IMR-90 (cell line): ENCODE measurements at places on chromosomes 2 and 18.
A peak's percentile ranks its signal among the peaks of the same experiment; 100 is the strongest.

- no peak for DNase-seq
- H3K4me1 ChIP-seq = peaks cover 17% of the 10 kb centered on the region
- H3K27me3 ChIP-seq = no peaks in the 10 kb centered on the region
- H3K36me3 ChIP-seq = peaks cover 12% of the 10 kb centered on the region
- no peak overlapping the region for H3K27ac ChIP-seq
- H3K4me3 ChIP-seq = no peak overlapping the region
Measured at GRCh38 chr2:64637000-64637635, 16.6 kb downstream of the SERTAD2 start.

DNA sequence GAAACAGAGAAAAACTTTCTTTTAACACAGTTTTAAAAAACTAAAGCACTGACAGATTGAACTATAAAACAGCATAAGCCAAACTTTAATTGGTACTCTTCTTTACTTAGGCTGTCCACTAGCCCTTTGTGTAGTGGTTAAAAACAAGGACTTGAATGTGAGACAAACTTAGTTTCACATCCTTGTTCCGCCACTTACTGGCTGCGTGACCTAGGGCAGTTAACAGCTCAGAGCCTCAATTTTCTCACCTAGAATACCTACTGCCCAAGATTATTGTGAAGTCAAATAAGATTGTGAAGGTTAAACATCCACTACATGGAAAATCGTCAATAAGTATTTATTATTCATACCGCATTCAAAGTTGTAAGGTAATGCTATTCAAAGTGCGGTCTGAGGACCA, 2.0 kb downstream of the WDR35 start:
- H3K36me3 ChIP-seq = peaks cover 3% of the 10 kb centered on the region; the same call in 1 of the 2 replicates
- no peak for DNase-seq
- H3K27me3 ChIP-seq = no peaks in the 10 kb centered on the region

- no peaks in the 10 kb centered on the region for H3K27me3 ChIP-seq
- 0 out of 2 replicates have a peak, but pooled peaks cover 2% of the 10 kb centered on the region for H3K36me3 ChIP-seq
Measured at GRCh38 chr2:199302851-199303250, 154.9 kb downstream of the SATB2 start.

GRCh38 chr2:217434180-217434975, 568.4 kb downstream of the TNS1 start:
- peak; percentile 99 for DNase-seq
- no peak overlapping the region for H3K4me3 ChIP-seq
- H3K36me3 ChIP-seq = no peaks in the 10 kb centered on the region
- H3K27ac ChIP-seq = peak overlapping the region; percentile 85

DNA sequence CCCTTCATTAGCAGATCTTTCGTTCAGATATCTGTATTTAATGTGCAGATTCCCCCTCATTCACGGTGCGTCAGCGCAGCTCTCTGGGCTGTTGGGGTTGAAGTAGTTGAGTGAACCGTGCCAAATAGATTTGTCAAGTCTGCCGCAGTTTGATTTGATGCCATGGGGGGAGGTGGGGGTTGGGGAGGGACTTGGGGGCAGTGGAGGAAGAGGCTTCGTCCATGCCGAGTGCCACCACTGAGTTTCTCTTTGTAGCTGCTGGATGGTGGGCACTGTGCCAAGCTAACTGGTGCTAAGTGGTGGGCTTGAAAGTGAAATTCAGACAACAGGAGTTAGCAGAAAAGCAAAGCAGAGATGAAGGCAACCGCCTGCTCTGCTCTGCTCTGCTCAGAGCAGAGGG, 47.9 kb downstream of the NRP2 start:
- no peak for DNase-seq
- peaks cover 51% of the 10 kb centered on the region for H3K36me3 ChIP-seq
- no peaks in the 10 kb centered on the region for H3K27me3 ChIP-seq

DNA sequence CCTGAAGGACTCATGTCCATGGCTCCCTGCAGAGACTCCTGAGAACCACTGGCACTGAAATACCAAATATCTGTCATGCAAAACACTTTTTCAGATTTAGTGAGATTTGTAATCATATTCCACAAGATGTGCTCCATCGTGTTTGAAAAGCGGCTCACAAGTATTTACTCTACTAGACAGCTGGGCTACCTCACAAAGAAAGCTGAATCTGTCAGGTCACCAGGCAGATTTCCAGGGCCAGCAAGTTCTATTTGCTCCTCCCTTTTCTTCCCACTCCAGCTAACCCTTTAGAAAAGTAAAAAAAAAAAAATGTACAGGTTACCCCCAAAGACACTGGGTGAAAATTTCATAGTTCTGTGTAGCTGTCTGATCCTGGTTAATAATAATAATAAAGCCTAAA, 22.9 kb downstream of the WIPF1 start:
- no peaks in the 10 kb centered on the region; the same call in 1 of the 2 replicates for H3K4me1 ChIP-seq
- H3K36me3 ChIP-seq = peaks cover 21% of the 10 kb centered on the region
- no peak overlapping the region for H3K27ac ChIP-seq
- peak; percentile 62 for DNase-seq
- H3K4me3 ChIP-seq = no peak overlapping the region

DNA sequence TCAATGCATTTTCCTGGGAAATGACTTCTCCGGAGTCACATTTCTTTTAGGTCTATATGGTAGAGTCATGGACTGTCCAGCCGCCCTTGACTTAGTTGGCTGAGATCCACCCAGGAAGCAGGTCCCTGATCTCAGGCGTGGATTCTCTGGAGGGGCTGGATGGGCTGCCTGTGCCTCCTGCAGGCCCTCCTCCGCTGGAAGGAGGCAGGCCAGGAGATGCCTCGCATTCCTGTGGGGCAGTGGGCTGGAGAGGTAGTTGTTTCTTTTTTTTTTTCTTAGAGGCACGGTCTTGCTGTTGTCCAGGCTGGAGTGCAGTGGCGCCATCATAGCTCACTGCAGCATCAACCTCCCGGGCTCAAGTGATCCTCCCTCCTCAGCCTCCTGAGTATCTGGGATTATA, 129.0 kb upstream of the MYCN start:
- DNase-seq = no peak
- H3K4me3 ChIP-seq = no peak overlapping the region
- H3K27ac ChIP-seq = no peak overlapping the region
- no peaks in the 10 kb centered on the region for H3K36me3 ChIP-seq
- H3K27me3 ChIP-seq = no peaks in the 10 kb centered on the region
